ENCODE measurements at places on chromosomes 4 and X.

DNA sequence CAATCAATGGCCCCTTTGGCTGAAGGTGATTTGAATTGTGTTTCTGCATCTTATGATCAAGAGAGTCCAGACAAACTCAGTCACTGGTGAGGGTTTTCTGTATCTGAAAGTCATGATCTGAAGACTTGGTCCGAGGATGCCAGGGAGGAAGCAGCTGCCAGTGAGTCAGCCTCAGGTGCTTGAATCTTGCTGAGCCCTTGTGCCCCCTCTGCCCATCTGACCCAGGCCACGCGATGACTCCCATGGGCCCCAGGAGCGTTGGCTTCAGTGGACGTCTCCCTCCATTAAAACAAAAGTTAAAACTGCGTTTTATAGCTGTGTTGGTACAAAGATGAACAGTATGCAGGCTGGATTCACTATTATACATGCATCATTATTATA, 62.0 kb downstream of the HTRA3 start:
- DNase-seq = no peak

GRCh38 chr4:158841540-158841939, 72.7 kb downstream of the FNIP2 start:
- no peak for DNase-seq

GRCh38 chrX:46383006-46383405, 162.2 kb downstream of the ZNF674 start:
- DNase-seq = no peak

GRCh38 chr4:79257953-79258613, 67.8 kb downstream of the NAA11 start:
- DNase-seq = no peak

DNA sequence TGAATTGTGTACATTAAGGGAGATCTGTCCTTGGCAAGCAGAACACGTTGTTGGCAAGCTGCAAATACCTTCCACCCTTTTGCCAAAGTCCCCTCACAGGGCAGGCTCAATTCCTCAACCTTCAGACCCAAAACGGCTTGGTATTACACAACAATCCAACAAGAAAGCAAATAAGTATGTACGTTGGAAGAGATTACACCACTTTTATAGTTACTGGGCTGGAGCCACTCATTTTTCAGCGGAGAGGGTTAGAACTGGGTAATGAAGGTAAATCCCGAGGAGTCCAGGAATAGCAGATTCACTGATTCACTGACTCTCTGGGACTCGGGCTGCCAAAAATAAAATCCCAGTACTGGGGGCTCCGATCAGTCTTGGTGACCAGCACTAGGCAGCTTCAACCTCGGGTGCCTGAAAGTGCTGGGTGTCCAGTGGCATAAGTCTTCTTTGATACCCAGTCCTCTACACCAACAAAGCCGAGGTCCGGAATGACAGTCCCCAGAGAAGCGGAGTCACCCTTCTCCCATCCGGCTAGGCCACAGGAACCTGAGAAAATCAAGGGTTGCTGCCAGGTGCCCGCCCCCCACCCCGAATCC, 587 bp downstream of the TIMM8A start:
- no peak for DNase-seq

DNA sequence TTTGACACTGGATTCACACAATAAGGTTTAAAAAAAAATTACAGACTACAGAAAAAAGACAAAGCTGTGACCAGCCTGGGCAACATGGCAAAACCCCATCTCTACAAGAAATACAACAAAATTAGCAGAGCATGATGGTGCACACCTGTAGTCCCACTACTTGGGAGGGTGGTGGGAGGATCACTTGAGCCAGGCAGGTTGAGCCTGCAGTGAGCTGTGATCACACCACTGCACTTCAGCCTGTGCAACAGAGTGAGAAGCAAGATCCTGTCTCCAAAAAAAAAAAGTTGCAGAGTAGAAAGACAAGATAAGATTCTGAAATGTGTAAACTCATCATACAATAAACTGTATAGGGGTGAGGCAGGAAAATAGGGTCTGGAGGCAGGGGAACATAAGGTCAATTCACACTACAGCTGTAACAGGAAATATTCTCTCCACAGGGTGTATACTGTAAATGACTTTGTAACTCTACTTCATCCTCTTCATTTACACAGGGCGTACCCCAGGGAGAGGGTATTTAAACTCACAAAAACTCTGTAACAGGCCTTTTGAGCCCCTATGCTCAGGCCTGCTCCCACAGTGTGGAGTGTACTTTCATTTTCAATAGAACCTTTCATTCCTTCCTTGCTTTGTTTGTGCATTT, 112.6 kb upstream of the MAPK10 start:
- DNase-seq = no peak

Measured in NCI-H1092 (cell line).